BJ (cell line): ENCODE measurements at places on chromosomes 7 and 10. TPM values are rescaled to one million over a fixed set of nuclear protein-coding genes. Genes with fewer than 3 reads are reported as not detected.

Gene TMEM196
- not detected in 2 replicates for polyA plus RNA-seq

- DNase-seq, result no peak
Observed at GRCh38 chr7:31683445-31684225, 3.4 kb upstream of the PPP1R17 start.

DNA sequence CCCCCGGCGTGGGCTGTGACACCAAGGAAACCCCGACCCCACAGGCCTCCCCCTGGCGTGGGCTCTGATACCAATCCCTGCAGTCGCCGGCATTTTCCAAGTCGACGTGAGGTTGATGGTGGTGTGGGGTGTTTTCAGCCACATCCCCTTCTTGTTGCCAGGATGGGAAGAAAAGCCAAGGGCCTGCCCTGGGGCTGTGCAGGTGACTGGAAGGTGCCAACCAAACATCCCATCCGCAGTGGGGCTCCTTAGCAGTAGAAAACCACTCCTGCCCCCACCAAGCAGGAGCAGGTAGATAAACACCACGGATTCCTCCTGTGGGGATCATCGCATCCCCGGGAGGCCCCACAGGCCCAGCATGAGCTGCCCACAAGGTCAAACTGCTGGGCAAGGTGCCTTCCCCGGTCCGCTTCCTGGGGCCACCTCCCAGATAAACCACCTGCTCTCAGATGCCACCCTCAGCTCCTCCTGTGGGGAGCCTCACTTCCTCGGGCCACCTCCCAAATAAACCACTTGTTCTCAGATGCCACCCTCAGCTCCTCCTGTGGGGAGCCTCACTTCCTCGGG lies 88.5 kb upstream of the DIP2C start:
- DNase-seq, result no peak

GRCh38 chr10:77090381-77091356 lies 546.9 kb downstream of the KCNMA1 start:
- no peak for DNase-seq

Gene UNCX
- polyA plus RNA-seq, result not detected in 2 replicates

DNA sequence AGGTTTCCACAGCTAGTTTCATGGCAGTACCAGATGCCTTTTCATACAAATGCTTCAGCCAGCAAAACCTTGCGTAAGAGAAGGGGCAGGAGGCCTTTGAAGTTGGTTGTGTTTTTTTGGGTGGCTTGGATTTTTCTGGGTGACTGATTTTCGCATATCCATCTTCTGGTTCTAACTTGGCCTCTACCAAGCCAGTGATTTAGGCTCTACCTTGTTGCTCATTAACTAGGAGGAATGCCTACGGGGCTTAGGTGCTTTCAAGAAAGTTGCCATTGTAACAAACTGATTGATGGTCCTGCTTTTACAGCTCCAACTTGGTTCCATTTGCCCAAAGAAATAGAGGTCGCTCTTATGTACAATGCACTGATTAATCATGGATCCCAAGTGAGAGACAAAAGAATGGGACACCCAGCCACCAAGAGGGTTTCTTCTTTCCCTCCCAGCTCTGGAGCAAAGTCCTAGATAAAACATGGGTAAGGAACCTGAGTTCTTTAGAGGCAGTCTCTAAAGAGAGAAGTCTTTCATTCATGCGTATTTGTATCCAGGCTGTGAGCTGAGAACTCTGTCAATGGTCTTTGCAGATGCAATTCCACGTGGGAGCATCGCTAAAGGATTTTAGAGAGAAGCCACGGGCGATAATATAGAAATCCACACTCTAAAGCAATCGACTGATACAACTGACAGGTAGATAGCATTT lies 92.1 kb upstream of the FGFR2 start:
- DNase-seq, result no peak

Gene CNNM1
- polyA plus RNA-seq, result 1.1 and 1.3 TPM in 2 replicates

DNA sequence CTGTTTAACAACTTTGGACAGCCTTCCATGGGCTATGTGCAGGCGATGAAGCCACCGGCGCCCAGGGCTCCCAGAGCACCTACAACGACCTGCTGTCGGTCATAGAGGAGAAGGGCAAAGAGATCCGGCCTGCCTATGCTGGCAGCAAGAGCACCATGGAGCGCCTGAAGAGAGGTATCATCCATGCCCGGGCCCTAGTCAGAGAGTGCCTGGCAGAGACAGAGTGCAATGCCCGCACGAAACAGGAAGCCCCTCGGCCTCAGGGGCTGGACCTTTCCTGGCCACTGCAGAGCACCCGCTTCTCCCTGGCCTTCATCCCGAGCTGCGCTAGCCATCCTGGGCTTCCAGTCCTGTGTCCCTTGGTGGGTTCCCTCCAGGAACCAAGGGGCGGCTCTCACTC lies 497.0 kb upstream of the PHF14 start:
- DNase-seq, result no peak

DNA sequence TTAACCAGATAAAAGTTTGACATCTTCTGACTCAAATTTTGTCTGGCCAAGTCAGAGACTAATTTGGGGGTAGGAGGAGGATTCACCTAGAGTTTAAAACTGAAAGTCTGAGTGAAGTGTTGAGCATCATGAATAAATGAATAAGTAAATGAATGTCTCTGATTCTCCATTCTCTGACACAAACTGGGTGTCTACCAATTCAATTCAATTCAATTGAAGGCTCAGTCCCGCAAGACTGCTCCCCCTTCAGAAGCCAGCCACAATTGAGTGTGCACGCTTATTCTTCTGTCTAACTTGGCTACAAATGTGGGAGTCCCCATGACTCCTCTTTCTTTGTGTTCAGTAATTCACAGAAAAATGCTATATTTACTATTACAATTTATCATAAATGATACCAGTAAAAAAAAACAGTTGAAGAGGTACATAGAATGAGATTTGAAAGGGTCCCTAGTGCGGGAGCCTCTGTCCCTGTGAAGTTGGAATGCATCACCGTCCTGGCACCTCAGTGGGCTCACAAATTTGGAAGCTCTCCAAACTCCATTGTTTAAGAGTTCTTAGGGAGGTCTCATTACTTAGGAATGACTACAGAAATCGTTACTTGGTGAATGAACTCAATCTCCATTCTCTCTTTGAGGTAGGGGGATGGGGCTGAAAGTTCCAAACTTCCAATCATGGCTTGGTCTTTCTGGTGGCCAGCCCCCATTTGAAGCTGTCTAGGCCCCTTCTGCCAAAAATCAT lies 243.7 kb upstream of the PHYHIPL start:
- DNase-seq, result no peak

Gene ZNF365
- 3.7 and 4.5 TPM in 2 replicates for polyA plus RNA-seq

Gene SPDYE5
- 0.04 TPM in 1 of 2 replicates, not detected in the other for polyA plus RNA-seq

DNA sequence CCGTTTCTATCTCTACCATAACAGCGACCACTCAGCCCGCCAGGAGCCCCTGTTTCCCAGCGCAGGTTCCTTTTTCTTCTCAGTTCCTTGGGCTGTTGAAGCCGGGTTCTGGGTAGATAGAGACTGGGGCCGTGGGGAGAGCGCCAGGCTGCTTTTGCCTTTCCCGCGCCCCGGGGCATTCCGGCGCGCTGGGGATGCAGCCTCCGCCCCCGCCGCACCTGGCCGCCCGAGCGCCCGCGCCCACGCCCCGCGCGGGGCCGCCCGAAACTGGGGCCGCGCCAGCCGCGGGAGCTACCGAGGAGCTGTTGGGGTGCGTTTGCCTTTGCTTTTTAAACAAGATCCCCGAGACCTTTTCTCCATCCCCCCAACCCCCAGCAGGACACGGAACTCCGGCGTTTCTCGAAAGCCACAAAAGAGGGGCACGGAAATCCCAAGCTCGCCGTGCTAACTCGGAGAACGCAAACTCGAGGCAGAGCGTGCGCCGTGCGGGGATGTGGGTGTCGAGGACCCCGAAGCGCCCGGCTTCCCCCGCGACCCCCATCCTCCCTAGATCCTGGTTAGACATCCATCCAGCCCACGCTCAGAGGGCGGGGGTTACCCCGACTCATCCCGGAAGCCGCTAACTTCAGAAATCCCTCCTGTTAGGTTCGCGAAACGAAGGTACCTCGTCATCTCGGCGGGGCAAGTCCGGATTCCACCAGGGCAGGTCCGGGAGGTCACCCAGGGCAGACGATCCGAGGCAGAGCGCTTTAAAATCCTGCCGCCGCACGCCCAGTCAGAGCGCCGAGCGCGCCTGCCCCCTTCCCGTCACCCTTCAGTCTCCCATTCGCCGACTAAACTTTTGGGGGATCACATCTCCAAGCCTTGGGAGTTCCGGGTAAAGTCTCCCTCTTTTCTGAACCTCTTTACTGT lies 1.0 kb downstream of the GRM8 start:
- DNase-seq, result no peak

Gene CCDC3
- polyA plus RNA-seq, result 0.02 TPM in 1 of 2 replicates, not detected in the other

Gene ELMO1
- not detected in 2 replicates for polyA plus RNA-seq

- no peak for DNase-seq
Observed at GRCh38 chr10:103660364-103661197, 167.1 kb downstream of the NEURL1 start.

DNA sequence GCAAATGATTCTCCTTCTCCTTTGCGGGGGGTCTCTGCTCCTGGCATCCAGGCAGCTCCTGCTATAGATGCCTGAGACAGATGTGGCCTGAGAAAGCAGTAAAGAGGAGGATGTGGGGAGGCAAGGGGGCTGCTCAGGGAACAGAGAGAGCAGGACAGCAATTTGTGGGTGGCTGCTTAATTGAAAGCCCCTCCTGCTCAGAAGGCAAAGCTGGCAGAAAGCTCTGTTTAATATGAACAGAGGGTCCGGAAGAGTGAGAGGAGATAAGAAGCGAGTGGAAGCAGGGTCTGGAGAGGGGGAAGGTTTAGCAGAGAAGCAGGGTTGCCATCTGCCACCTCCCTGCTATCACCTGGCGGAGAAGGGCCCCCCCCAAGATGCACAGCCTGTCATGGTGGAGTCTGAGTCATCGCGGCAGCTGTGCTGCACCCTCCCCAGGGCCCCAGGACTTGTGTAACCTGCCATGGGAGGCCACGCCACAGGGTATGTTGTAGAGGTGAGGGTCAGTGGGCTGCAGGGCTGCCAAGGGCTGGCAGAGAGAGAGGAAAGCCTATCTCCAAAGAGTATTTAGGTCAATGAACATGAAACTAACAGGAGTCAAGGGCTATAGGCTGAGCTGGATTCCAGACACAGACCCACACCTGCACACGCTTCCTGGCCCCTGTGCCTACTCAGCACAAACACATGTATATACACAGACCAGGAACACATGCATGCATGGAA lies 1109.8 kb upstream of the AUTS2 start:
- no peak for DNase-seq

- no peak for DNase-seq
Observed at GRCh38 chr7:94206295-94206694, 188.4 kb upstream of the COL1A2 start.

- DNase-seq, result no peak
Observed at GRCh38 chr7:129101746-129102145, 42.8 kb upstream of the TSPAN33 start.

- no peak for DNase-seq
Observed at GRCh38 chr7:55366461-55367070, 1.4 kb downstream of the LANCL2 start.

GRCh38 chr10:18659819-18660535 lies 746 bp downstream of the ARL5B start:
- DNase-seq, result no peak

GRCh38 chr7:158361326-158361946 lies 226.2 kb downstream of the PTPRN2 start:
- DNase-seq, result no peak

Gene TTYH3
- 33.0 and 55.7 TPM in 2 replicates for polyA plus RNA-seq

Gene PPP3CB
- polyA plus RNA-seq, result 11.7 and 18.6 TPM in 2 replicates

DNA sequence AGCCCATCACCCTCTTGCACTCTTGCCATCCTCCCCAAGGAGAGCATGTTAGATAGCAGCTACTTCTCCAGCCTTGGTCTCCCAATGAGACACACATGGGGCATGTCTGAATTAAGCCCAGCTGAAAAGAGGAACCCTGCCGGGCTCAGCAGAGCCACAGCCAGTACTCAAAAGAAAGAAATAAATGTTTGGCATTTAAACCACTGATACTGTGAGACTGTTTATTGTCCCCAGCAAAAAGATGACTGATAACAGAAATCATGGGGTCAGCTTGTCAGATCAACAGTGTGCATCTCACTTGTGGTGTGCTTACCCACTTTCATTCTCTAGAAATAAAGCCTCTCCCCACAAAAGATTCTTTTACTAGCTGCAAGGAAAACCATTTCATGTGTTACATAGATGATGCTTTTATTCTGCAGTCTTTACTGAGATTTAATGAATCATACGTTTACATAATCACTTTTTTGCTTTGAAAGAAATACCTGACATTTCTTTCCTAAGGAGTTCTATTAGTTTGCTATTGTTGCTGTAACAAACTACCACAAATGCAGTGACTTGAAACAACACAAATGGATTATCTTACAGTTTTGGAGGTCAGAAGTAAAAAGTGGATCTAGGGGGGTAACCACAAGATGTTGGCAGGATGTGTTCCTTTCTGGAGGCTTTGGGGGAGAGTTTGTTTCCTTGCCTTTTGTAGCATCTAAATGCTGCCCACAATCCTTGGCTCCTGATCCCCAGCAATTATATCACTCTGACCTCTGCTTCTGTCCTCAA lies 20.9 kb downstream of the ANKRD7 start:
- no peak for DNase-seq

DNA sequence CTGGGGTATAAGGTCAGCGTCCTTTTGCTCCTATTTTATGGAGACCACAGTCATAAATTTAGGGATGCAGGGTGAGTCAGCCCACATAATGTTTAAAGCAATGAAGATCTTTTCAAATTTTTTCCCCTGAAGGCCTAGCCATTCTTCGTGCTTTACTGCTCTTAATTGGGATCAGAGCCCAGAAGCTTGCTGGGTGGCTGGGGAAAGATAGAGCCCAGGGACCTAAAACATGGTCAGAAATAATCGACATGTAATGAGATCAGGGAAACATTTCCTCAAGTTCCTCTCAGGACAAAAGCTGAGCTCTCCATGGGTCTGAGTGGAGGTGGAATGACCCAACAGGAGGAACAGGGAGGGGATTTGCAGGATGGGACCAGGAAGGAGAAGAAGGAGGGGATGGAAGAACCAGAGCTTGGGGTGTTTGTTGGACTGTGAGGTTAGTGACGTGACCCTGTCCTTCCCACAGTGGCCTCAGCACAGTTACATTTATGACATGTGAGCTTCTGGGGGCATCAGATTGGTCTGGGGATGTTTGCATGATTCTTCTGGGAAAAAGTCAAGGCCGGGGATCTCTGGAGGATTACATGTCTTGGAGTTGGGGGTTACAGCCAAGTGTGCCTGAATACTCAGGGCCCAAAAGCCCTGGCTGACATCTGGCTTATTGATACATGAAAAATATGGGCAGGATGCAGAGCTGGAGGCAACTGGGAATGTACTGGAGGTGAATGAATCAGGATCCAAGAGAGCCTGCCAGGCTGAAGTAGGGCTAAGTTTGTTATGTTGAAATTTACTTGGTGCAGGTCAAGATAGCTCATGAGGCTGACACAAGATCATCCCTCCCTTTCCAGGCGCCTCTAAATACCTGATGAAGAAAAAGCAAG lies 477.9 kb downstream of the RPS24 start:
- DNase-seq, result no peak

DNA sequence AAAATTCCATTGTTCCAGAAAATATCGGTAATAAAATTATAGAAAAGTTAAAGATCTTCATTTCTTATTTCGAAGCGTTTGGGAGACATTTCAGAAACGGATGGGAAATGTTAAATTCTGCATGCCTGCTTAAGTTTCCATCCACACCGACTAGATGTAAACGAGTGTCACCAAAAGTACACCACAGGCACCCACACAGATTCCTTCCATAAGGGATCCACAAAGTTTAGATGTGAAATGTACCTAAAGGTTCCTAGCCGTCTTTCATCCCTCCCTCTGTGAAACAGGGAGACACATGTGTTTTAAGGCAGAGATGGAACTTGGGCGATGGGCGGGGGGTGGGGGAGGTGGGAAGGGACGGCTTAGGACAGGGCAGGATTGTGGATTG lies 621 bp upstream of the CAV1 start:
- no peak for DNase-seq
